ENCODE measurements at places on chromosomes 7 and 10.
A peak's percentile ranks its signal among the peaks of the same experiment; 100 is the strongest.

DNA sequence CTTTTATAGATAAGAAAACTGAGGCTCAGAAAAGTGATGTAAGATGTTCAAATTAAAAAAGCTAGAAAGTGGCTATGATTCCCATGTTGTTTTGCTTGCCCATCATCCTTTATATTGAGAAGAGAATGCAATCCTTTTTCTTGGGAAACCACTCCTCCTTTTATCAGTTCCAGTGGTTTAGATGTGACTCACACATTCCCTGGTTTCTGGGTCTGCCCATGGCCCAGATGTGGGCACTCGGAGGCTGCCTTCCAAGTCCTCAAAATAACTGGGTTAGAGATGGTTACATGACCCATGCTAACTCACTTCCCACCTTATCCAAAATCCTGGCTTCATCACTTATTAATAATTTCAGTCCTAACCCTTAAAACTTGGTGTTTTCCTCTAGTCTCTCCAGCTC, 550.0 kb downstream of the MDFIC start:
- peak; percentile 37 for DNase-seq

GRCh38 chr10:7300384-7300971, 110.4 kb downstream of the SFMBT2 start:
- peak; percentile 46 for DNase-seq

- no peak for DNase-seq
Observed at GRCh38 chr10:94035982-94036765, 42.4 kb downstream of the PLCE1 start.

DNA sequence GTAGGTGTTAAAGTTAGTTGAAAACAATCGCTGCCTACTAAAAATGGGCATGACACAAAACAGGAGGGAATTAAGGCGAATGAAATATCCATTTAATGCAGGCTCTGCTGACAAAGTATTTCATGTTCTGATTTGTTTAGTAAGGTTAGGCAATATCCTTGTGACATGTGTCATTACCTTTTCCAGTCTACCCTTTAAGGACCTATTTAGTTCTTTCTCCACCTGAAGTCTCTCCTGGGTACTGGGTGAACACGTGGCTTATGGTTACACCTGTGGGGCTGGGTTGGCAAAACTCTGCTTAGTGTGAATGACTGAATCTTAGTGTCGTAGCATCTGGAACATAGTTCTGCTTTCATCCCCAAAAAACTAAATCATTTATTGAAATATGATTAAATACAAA, 313.5 kb downstream of the CCDC3 start:
- DNase-seq: no peak

DNA sequence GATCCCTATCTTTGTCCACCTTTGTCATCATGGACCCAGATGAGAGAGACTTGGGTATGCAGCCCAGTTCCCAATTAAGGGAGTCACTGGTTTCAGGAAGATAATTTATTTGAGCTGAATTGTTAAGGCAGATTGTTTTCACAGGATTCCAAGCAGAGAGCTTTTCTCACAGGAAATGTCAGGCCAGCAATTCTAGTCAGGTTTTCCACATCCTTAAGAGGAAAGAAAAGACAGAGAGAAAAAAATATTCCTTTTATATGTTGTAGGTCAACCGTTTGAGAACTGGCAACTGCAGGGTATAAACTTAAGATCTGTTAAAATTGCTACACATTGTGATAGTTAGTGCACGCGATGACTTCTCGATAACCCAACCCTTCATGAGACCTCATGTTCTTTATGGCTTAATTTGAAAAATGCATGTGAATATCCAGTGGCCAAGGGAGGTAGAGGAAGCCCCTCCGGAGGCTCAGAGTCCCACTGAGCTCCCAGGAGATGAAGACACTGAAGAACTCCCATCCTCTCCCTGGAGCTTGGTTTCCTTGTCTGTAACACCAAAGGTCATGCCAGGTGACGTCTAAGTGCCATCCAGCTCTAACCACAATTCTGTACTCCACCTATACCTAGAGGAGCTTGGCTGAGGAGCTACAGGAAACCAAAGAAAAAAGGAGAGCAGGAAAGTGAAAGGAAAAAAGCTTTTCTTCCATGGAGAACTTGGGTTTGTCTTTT, 45.6 kb downstream of the MINDY4 start:
- DNase-seq: no peak

DNA sequence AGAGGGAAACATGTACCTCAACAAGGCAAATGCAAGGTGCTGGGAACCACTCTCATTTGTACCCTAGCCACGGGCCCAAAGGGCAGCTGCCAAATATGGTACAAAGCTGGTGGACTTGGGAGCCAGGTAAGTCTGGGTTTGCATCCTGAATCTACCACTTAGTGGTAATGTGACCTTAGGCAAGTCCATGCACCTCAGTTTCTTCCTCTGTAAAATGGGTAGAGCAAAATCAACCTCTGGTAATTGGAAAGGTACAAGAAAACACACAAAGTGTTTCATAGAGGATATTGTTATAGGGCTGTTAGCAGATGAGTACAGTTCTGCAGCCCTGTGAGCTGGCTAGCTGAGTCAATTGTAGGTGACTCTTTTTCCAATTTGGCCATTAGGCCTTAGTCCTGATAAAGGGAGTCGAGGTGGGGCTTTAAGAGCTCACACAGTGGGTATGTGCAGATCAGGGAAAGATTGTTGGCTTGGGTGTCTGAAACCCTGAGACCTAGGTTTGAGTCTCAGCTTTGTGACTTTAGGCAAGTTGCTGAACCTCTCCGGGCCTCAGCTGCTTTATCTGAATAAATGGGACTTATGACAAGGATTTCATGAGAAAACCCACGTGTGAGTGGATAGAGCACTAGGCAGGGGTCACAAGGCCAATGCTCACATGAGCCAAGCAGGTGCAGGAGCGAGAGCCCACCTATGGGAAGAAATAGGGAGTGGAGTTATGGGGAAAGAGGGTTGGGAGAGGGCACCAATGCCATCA, 121.3 kb upstream of the GDF10 start:
- no peak for DNase-seq

GRCh38 chr10:25047088-25047487, 30.7 kb downstream of the THNSL1 start:
- no peak for DNase-seq

- DNase-seq: peak; percentile 82
Observed at GRCh38 chr7:35831208-35831607, 30.4 kb downstream of the SEPTIN7 start.

- DNase-seq: no peak
Observed at GRCh38 chr10:43699516-43699915, 50.8 kb upstream of the ZNF32 start.

DNA sequence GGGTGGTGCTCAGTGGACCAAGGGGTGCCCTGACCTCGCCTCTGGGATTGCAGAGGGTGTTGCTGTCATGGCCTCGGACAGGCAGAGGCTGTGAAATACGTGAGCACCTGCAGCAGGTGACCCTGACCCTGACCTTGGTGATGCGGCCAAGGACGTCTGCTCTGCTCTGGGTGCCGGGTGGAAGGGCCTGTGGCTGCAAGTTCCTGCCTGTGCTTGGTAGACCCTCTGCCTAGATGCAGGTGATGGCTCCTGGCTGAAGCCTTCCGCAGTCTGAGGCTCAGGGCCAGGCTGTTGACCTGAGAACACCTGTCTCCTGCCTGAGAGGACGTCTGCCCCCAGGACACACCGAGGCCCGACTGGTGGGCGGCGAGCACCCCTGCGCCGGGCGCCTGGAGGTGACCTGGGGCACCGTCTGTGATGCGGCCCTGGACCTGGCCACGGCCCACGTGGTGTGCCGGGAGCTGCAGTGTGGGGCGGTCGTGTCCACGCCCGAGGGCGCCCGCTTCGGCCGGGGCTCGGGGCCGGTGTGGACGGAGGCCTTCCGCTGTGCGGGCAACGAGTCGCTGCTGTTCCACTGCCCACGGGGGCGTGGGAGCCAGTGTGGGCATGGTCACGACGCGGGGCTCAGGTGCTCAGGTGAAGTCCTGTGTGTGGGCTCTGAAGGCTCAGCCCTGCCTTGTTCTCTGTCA, 4.4 kb downstream of the SCART1 start:
- DNase-seq: no peak

GRCh38 chr10:89248990-89249389, 2.6 kb downstream of the LIPA start:
- DNase-seq: no peak

DNA sequence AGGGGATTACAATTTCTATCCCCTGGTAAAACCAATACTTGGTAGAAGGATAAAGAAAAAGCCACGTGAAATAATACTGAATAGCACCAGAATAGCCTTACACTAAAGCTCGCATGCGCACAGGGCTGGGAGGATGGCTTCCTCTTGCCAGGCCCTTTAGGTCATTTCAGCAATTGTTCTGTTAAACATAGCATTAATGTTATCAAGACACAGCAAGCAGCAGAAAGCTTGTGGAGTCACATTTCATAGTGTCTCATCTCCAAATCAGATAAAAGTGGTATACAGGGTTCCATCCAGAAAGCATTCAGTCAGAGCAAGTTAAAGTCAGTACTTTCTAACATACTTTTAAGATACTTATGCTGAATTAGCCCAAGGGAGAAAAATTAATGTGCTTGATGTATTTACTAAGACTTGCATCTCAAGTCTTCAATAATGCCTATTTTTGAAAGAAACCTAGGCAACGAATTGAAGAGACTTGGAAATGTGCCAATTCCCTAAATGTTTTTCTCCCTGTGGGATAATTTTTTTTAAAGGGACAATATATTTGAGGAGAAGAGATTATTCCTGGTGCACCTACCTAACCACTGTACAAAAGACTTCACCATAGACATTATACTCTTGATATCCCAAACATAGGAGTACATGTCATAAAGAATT, 14.3 kb upstream of the NPM3 start:
- DNase-seq: no peak

DNA sequence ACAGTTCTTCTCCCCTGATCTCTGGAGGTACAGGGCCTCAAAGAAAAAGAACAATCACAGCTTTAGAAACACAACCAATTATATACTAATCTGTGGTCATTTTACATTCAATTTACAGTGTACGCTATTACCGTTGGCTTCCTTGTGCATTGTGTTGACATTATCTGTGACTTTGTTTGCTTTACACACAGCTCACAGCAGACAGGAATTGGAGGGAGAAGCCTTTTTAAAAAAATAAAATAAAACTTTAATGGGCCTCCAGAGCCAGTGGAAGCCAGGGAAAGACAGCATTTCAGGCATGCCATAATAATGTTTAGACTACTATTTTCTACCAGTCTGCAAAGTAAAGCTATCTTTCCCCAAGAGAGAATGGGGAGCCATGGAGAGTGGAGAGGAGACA, 179.0 kb upstream of the ADO start:
- no peak for DNase-seq

GRCh38 chr7:34087892-34088891, 182.9 kb downstream of the BMPER start:
- DNase-seq: peak; percentile 52

- no peak for DNase-seq
Observed at GRCh38 chr7:50349963-50350944, 45.7 kb downstream of the IKZF1 start.

DNA sequence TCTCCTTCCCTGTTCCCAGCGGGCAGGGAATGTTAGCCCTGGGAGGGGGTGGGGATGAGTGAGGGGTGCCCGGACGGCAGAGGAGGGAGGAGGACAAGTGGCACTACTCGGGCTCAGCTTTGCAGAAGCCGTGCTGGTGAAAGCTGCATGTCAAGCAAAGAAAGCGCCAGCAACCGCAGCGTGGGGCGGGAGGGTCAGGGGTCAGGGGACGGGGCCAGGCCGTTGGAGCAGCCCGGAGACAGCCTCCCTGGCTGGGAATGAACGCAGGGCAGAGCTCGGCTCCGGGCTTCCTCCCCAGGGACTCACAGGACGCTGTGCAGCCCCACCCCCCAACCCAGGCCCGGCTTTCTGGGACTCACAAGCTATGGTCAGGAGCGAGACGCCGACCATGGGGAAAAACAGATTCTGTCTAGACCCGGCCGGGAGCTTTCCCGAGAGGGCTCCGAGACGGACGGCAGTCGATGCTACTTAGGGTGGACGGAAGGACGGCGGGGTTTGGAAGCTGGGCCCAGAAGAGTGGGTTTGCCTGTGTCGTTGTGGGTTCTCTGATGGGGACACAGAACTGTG, 113.4 kb downstream of the VIPR2 start:
- no peak for DNase-seq

DNA sequence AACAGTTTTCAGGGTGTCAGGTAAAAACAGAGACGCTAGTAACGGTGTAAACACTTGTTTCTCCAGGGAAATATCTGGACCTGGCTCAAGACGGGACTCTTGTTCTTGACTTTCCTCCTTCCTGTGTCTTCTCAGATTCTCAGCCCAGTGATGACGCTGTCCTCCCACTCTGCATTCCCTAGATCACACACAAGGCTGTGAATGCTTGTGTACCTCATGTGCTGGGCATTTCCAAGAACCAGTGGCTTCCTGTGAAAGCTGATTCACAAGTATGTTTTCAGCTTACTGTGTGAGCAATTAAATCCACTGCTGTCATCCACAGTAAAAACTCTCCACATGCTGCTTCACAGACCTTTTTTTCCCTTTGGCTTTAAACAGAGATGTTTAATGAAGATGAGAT, 193.8 kb upstream of the DPP6 start:
- peak; percentile 56 for DNase-seq

- peak; percentile 53 for DNase-seq
Observed at GRCh38 chr7:105655067-105655466, 73.8 kb upstream of the EFCAB10 start.

DNA sequence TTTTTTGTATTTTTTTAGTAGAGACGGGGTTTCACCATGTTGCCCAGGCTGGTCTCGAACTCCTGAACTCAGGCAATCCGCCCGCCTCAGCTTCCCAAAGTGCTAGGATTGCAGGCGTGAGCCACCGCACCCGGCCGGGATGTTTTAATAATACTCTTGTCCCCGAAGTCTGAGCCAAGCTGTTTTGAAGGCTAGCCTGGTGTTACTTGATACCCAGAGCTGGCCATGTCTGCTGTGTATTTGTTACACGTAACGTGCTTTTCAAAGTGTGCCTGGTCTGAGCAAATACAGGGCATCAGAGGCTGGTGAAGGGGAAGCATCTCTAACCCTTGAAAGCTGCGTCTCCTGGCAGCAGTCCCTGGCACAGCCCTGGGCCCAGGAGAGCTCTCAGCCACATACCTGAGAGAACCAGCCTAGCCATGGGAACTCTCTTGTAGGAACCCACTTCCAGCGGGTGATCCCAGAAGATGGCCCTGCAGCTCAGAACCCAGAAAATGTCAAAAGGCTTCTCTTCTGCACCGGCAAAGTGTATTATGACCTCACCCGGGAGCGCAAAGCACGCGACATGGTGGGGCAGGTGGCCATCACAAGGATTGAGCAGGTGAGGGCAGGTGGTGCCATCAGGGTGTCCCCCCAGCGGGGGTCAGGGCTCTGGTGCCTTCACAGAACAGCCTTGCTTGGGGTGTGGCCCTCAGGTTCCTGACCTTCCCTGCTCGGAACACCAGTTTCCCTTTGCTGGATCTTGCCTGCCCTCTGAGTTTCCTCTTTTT, 41.7 kb upstream of the ZMIZ2 start:
- no peak for DNase-seq

DNA sequence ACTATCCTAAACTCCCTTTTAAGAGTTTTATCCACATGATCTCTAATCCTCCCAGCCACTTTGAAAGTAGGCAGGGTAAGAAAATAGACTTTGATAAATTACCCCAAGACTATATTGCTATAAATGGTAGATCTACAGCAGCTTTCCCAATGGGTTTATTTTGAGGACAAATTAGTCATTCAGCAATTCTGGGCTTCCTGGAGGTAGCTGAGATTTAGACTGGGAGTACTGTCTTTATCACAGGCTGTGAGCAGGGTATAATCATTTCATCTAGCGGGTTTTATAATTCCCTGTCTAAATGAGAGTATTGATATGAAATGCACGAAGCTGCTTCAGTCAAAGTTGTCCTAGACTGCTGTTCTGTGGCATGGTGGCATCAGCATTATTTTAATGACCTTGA, 279.4 kb downstream of the SORCS3 start:
- no peak for DNase-seq

- DNase-seq: peak; percentile 37
Observed at GRCh38 chr7:101754424-101755159, 62.8 kb upstream of the CUX1 start.

All from fibroblast of upper back skin (primary cell).